ENCODE measurements at places on chromosomes 3 and 15. TPM values are rescaled to one million over a fixed set of nuclear protein-coding genes. Genes with fewer than 3 reads are reported as not detected.

Gene HES1
- total RNA-seq = 29.5 TPM

Gene GRK7
- not detected for total RNA-seq

Gene ADAMTS9
- total RNA-seq = 11.7 TPM

Gene ADAMTS7
- total RNA-seq = 5.3 TPM

Gene SEC22C
- total RNA-seq = 51.3 TPM

All from lower lobe of right lung (tissue), 2 donors.